ENCODE measurements at places on chromosomes 7 and 10.

DNA sequence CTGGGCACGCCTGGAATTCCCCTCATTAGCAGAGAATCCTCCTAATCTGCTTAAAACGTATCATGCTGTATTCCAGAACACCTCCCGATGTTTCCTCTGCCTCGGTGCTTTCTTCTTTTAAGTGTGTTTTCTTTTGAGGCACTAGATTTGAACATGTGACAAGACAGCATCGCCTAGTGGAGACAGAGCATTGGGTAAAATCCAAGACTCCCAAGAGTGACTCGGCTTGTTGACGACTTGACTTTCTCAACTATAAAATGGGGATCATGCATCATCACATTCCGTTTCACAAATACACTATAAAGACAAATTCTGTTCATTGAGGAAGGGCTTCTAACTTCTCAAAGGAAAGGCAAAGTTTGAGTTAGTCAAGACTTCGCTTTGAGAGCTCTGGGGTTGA is 105.6 kb upstream of the RNF32 start:
- no peak for DNase-seq

- no peak for DNase-seq
Measured at GRCh38 chr10:96714031-96714590, 6.2 kb downstream of the PIK3AP1 start.

- no peak for DNase-seq
Measured at GRCh38 chr10:97215619-97216260, 30.0 kb upstream of the SLIT1 start.

DNA sequence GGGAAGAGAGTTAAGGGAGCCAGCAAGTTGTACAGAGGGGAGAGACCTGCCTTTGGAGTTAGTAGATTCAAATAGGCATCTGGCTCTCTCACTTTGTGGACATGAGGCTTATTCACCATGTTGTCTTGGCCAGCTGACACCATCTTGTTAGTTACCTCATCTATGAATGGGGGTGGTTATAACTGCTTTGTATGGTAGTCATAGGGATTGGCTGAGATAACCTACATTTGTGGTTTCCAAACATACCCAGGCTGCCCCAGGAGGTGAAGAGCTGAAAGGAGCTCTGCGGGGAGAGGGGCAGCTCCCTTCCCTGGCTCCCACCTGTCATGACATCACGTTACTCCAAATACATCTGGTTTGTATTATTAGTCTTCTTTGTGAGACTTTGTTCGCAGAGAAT is 393.3 kb upstream of the AUTS2 start:
- DNase-seq: no peak

DNA sequence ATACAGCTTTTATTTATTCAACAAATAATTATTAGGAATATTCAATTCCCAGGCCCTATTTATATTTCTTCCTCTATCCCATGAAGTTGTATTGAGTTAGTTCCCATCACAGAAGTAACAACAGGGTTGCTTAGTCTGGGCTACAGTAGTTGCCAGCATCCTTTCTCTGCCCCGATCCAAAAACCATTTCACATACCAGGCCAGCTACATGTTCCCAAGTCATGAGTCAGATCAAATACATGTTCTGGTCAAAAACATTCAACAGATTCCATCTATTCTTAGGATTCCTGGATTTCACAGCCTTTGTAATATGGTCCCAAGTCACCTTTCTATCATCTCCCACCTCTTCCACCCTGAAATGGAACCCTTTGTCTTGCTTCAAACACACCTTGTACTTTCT is 91.6 kb downstream of the RAB11FIP2 start:
- no peak for DNase-seq

DNA sequence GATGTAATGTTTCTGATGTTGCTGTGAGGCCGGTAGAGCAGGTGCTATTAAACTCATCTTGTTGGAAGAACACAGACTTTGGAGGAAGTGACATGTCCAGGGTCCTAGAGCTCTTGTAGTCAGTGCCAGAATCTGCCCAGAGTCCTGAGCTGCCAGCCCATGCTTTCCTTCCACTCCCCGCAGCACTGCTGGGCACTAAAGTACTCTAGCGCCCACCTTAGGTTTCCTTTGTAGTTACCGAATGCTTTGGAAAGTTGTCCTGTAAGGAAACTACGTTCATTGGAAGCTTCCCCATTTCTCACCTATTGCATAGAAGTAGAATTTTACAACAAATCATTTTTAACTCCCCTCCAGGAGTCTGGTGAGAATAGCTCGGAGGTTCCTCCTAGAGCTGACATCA is 11.0 kb downstream of the ZNF862 start:
- DNase-seq: no peak

DNA sequence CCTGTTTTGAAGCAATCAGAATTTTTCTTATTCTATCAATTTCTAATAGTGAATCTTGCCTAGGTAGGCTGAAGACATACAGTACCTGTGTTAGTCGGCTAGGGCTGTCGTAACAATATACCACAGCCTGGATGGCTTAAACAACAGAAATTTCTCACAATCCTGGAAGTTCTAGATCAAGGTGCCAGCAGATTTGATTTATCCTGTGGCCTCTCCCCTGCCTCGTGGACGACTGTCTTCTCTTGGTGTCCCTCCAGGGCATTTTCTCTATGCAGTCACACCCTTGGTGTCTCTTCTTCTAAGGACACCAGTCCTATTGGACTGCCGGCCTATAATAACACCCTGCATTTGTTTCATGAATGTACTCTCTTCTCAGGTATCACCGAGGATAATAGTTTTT is 1.8 kb upstream of the RSU1 start:
- DNase-seq: no peak

GRCh38 chr7:139168479-139168878 is 59.0 kb upstream of the ZC3HAV1 start:
- DNase-seq: no peak

GRCh38 chr7:53383131-53383530 is 347.7 kb downstream of the POM121L12 start:
- DNase-seq: no peak

GRCh38 chr7:146736446-146737190 is 620.0 kb downstream of the CNTNAP2 start:
- DNase-seq: no peak

DNA sequence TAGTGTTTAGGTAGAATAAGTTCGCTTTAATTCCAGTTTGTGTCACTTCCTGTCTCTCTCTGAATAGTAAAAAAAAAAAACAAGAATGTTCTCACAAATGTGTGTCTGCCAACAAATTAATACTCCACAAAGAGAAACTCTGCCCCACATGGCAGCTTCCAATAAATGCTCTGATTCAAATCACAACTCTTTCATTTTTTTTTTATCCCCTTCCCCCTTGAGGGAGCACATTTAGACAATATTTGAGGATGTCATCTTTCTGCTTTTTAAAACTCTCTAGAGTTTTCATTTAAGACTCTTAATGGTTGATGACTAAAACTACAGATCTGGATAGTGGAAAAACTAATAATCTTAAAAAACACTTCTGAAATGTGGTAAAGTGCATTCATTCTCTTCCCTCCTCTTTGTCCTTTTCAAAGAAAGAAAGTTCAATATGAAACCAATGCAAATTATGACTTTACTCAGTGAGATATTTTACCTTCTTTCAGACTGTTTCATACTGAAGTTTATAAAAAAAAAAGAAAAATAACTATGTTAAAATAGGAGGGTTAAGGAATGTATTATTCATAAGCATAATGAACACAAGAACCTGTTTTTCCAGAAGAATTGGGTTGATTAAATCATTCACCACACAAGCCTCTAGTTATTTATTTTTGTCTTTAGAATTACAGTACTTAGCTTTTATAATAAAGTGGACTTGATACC is 42.3 kb downstream of the ARID5B start:
- no peak for DNase-seq

DNA sequence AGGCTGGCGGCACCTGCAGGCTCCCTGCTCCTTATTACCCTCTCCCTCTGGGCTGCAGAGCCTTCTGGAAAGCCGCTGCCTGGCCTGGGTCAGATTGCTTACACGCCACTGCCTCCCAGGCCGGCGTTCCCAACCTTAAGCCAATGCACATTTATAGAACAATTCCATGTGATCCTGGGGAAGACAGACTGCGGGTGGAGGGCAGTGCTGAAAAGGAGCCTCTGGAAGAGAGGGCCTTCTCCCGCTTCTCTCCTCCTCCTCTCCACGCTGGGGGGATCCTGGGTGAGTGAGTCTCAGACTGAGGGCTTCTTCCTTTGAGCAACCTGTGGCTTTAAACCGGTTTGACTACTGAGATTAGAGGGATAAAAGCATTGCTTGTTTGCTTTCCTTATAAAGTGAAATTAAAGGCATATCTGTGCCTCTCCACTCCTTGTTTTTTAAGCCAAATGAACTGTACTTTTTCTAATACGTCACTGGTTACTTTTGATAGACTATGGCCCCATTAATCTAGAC is 5.5 kb downstream of the TACC2 start:
- no peak for DNase-seq

DNA sequence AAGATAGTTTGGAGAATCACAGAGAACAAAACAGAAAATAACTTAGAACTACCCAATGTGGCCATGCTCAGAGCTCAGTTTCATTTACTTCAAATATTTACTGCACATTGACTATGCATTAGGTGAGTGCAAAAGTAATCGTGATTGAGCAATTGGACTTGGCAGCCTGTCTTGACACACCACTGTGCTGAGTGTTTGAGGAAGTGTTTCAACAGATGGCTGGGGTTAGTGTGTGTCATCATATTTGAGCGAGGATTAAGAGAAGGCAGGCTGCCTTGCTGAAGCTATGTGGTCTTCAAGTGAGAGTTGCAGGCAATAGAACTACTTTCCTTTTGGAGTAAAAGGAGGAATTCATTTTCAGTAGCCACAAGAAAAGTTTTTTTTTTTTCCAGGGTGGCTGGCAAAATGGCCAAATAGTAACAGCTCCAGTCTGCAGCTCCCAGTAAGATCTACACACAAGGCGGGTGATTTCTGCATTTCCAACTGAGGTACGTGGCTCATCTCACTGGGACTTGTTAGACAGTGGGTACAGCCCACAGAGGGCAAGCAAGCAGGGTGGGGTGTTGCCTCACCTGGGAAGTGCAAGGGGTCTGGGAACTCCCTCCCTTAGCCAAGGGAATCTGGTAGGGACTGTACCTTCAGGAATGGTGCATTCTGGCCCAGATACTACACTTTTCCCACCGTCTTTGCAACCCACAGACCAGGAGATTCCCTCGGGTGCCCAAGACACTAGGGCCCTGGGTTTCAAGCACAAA is 37.6 kb downstream of the AKR1C4 start:
- DNase-seq: no peak

GRCh38 chr10:90432866-90433265 is 425.0 kb downstream of the HTR7 start:
- no peak for DNase-seq

DNA sequence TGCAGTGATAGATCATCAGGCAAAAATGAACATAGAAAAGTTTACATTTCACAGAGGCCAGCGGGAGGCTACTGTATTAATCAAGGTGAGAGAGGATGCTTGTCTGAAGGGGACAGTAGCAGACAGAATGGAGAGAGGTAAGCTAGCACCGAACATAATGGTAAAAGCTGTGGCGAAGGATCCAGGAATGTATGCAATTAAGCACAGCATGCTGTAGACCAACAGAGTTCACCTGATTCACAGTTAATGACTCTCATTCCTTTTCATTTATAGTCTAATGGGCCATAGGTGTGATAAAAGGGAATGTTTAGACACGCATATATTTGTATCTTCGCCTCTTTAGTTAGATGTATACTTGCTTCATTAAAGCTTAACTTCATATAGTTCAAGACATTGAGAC is 150.9 kb upstream of the MBL2 start:
- DNase-seq: no peak

GRCh38 chr10:122325235-122325634 is 49.3 kb upstream of the PLEKHA1 start:
- no peak for DNase-seq

- DNase-seq: no peak
Measured at GRCh38 chr10:88802523-88803285, at the start of gene LIPM. Gene LIPM (plus strand): TSS chr10:88802730. CDS start chr10:88802897, 167 bp downstream.

- no peak for DNase-seq
Measured at GRCh38 chr10:22986771-22987542, 59.1 kb downstream of the ARMC3 start.

DNA sequence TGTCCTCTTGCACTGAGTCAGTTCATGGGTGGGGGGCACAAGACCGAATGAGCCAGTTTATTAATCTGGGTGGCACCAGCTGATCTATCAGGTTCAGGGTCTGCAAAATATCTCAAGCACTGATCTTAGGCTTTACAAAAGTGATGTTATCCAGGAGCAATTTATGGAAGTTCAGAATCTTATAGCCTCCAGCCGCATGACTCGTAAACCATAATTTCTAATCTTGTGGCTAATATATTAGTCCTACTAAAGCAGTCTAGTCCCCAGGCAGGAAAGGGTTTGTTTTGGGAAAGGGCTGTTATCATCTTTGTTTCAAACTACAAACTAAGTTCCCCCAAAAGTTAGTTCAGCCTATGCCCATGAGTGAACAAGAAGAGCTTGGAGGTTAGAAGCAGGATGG is 33.9 kb downstream of the AKR1C8 start:
- DNase-seq: no peak

GRCh38 chr10:18319628-18320027 is 179.4 kb downstream of the CACNB2 start:
- DNase-seq: no peak

- no peak for DNase-seq
Measured at GRCh38 chr7:42247301-42247700, 10.3 kb upstream of the GLI3 start.

DNA sequence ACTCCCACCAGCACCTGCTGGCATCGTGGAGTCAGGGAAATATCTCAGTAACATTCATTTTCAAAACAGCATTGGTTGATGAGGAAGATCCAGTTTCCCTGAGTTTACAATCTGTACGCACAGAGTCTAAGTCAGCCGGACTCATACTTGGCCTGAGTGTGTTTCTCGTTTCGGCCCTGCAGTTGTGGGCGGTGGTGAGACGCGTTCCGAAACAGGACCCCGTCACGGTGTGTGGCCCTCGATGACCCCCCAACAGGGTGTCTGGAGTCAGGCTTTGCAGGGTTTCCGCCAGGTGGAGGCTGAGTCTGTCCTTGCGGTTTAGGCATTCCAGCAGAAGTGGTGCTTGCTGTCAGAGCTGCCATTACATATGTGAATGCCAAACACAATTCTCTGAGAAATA is 317.5 kb downstream of the DNAJB6 start:
- no peak for DNase-seq

Measured in activated naive CD4-positive, alpha-beta T cell (primary cell).